Neural progenitor cell (in vitro differentiated cells): ENCODE measurements at places on chromosomes 16 and 17.

- DNase-seq: no peak
These were observed 35.9 kb downstream of the ABCA10 start for GRCh38 chr17:69192754-69193153.

DNA sequence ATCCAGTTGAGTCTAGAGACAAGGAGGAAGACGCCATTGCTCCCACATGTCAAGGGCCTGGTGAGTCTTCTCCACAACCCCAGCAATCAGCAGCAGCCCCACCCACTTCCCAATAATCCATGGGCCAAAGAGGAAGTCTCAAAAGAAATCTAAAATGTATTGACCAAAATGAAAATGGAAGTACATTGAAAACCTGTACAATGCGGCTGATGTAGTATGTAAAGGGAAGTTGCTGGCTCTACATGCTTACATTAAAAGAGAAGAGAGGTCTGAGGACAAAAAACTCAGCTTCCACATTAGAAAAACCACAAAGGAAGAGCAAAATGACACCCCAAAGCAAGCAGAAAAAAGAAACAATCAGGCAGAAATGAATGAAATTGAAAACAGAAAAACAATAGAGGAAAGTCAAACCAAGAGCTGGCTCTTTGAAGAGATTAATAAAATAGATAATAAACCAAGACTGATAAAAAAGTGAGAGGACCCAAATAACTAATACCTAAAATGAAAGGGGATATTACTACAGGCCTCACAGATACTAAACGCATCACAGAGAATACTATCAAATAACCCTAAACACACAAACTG lies 100.6 kb upstream of the METRNL start:
- no peak for DNase-seq

GRCh38 chr16:89357055-89357816 lies 133.1 kb downstream of the ANKRD11 start:
- DNase-seq: peak; percentile 64

DNA sequence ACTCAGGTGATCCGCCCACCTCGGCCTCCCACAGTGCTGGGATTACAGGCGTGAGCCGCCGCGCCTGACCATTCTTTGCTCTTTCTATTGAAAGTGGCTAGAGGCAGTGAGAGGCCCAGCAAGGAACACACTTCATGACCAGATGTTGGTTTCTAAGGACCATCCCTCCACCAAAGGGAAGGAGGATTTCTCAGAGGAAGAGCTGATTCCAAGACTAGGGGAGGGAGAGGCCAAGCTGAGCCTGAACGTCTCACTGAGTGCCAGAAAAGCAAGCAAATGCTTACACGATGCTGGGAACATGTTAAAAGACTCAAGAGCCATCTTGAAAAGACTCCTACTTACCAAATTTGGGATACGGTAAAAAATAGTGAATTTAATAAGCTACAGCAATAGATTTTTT lies 79.2 kb downstream of the MRM3 start:
- DNase-seq: no peak

DNA sequence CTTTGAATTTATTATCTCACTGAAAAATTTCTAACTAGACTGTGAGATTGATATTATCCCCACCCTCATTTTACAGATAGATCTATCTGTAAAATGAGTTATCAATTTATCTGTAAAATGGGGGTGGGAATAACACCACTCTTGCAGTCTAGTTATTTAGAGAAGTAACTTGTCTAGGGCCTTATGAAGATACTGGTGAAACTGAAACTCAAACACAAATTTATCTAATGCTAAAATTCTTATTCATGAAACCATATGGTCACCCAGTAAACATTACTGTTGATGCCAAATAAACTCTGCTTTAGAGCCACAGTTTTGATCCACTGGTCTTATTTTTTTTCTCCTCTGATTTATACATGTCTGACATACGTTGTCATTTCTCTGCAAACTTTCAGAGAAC lies 52.1 kb upstream of the SMIM36 start:
- DNase-seq: no peak

GRCh38 chr17:54881255-54881972 lies 19.2 kb upstream of the TOM1L1 start:
- no peak for DNase-seq

- DNase-seq: no peak
These were observed 44.7 kb downstream of the CDH1 start for GRCh38 chr16:68781784-68782183.

GRCh38 chr16:53892155-53892554 lies 188.2 kb downstream of the FTO start:
- peak; percentile 68 for DNase-seq

GRCh38 chr16:86718118-86718517 lies 139.8 kb downstream of the FOXL1 start:
- DNase-seq: no peak

GRCh38 chr17:29640413-29640812 lies 17.7 kb upstream of the CORO6 start:
- DNase-seq: no peak

DNA sequence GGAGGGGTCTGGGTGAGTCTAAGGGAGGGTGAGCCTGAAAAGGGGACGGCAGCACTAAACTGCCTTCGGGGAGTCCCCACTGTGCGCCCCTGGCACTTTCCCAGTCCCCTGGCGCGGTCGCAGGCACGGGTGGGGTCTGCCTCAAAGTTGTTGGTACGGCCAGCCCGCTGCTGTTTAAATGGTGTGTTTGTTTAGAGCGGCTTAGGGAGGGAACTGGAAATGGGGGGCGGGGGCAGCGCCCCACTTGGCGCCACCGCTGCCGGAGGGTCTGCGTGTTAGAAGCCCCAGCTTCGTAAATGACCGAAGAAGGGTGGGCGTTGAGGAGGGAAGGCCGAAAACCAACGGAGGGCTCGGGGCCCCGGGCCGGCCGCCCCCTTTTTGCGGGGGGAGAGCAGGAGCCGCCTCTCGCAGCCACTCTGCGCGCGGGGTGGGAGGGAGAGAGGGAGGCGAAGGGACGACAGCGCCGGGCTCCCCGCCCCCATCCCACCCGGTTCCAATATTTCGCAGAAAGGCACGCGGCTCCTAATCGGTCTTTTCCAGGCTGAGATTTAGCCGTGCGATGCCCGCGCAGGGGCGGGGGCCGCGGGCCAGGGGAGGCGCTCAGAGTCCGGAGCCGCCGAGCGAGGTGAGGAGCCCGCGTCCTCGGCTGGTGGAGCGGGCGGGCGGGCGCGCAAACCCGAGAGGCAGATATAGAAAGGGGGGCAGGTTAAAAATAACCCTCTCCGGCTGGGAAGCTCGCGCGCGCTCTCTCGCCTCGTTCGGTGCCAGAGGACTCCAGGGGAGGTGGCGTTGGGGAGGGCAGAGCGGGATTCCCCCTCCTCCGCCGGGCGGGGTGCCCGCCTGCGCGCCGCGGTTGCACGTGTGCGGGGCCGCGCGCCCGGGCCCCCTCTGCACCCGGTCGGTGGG lies 54.9 kb downstream of the SREBF1 start:
- DNase-seq: peak; percentile 78

- DNase-seq: peak; percentile 56
These were observed 1.4 kb upstream of the NBR1 start for GRCh38 chr17:43169561-43170139.

DNA sequence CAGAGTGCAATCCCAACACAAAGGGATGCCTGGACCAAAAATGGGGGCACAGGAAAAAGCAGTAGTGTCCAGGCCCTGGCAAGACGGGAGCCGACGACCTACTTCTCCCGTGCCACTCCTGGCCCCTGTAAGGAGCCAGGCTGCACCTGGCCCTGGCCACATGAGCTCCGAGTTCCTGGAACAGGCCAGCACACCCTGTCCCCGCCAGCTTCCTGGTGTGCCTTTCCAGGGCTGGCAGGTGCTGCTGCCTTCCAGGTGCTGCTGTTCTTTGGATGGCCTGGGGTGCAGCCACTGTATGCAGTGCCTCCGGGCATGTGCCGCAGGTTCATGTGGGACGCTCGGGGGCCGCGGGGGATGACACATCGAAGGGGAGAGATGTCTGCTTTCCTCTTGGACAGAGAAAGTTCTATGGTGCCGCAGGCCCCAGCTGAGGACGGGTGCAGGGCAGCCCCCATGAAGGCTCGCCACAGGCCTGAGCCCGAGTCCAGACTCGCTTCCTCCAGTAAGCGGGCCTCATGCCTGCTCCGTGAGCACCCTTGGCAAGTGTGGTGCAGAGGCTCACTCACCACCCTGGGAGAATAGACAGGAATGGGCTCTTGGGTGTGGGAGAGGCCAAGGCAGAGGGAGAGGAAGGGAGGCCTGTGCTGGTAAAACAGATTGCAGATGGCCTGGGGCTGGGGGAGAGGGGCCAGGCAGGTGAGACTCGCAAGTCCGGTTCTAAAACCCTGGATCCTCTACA lies 54.7 kb upstream of the FASN start:
- no peak for DNase-seq
